ENCODE measurements at places on chromosomes 2 and 18.

GRCh38 chr18:68916734-68917133 lies 118.9 kb downstream of the CCDC102B start:
- no peak for DNase-seq

DNA sequence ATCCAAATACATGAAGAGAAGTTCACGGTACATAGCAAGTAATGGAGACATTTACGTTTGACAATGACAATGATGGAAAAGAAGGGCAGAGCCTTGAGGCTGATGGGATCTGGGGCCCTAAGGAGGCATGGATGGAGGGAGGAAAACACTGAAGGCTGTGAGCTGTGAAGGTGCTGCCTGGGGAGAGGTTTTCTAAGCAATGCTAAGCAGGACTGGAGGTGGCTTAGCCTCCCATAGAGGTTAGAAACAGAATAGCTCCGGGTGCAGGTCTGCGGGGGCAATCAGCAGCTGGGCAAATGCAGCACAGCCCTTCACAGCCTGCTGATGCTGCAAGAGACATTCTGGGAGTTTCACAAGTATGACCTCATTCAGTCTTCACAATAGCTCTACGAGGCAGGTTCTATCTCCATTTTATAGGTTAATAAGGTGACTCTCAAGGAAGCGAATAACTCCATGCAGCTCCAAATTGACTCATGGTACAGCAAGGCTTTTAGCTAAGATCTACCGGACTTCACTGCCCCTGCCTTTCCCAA lies 65.3 kb downstream of the MYT1L start:
- DNase-seq = no peak

DNA sequence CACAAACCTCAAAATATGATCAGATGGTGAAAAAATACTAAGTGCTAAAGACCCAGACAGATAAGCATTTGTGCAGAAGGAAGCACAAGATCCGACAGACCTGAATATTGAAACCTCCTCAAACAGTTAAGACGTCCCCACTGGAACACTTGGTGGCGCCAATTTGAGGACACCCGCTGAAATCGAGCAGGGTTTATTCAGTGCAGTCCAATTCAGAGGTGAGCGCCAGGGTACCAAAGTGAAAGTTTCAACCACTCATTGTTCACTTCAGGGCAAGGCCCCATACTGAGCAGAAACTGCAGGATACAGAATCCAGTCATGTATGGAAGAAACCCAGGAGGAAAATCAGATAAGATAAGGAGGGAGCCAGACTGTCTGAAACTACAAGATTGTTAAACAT lies 417.6 kb downstream of the LRRTM4 start:
- no peak for DNase-seq

DNA sequence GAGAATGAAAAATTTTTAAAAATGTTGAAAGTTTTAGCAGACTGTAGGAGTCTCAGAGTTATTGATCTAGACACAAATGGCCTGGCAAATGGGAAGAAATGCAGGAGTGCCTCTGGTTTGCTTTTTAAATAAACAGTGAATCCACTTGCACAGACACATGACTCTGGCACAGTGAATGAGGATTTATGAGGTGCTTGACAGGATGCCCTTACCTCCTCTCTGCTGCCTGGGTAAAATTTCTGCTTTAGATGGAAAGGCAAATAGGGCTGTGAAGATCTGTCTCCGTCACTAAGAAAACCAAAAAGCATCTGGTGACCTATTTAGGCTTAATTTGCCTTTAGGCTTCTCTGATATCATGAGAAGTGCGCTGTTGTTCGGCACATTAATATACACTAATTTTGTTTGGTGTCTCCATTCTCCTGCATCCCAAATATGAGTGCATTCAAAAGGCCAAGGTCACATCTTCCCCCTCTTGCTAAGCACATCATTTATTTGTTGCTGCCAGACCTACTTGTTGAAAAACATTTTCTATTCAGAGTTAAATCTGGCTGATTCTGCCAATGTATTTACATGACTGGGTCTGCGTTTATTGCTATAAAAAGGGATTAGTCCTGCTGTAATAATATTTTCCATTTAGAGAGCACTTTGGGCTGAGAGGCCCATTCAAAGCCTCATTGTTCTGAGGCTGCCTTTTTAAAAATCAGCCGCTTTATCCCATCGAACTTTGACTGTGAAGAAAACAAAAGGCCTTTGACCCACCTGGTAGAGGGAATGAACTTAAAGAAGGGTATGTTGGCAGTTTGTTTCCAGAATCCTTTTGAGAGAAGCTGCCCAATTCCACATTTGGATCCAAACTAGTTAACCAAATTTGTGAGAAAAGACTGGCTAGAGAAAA lies 94.9 kb downstream of the RNF152 start:
- DNase-seq = no peak

DNA sequence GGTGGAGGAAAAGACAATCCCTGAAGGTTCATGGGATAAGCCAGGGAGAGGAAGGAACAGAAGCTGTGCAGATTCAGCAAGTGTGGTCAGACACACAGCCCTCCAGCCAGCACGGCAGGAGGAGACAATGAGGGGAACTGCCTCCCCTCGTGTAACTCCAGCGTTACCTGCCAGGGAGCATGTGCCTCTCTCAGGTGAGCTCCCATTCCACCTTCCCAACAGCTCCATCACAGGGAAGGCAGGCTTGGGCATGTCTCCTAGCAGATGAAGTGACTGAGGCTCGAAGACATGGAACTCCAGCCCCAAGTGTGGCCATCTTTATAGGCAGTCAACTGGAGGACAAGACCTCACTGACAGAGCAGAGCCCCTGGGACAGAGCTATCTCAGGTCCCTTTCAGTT lies 47.4 kb downstream of the ZBTB7C start:
- no peak for DNase-seq

DNA sequence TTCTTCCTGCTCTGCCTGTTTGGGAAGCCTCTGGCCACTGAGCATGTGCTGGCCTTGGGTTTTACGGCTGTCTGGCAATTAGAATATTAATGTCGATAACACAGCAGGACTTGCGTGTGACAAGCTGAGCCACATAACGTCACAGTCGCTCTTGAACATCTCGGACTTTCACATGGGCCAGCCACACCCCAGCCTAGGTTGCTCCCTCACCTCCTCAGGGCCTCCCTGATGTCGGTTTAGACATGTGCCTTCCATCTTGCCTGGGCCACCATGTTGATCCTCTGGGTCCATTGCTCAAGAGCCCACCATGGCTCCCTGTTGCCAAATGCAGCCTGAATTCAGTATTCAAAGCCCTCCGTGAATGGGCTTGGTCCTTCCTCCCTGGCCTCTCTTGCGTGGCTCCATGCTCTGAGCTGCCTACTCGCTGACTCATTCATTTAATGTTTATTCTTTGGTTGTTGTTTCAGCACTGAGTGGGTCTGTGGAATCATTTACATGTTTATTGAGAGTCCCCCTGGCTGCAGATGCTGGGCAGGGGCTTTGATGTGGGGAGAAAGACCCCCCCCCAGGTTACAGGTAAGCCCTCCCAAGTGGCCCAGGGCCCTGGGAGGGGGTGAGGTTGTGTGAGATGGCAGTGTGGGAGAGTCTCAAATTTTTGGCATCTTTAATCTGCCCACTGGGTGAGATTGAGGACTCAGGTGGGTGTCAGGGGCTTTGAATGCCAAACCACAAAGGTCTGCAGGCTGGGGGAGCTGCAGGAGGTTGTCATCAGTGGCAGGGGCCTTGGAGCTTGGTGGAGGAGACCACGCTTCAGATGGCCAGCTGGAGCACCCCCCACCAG lies 62.0 kb downstream of the ODC1 start:
- DNase-seq = no peak

GRCh38 chr2:181140414-181140813 lies 160.0 kb downstream of the UBE2E3 start:
- no peak for DNase-seq

GRCh38 chr2:20572221-20572620 lies 78.7 kb downstream of the HS1BP3 start:
- DNase-seq = no peak

DNA sequence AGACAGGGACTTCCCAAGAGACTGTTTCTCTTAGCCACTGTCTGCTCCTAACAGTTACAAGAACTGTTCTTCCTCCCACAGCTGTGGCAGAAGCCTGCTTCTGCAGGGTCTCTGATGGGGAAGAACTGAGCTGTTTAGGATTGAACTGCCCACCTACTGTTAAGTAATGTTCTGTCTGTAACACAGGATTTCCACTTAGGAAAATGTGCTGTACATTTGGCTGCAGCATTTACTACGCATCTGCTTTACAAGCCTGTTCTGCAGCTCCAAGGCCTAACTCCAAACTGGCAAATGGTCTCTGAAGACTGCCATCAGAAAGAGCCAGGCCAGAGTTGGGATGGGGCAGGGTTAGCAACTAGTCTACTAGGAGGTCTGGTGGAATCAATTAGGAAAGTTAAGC lies 87.8 kb upstream of the UPP2 start:
- no peak for DNase-seq

DNA sequence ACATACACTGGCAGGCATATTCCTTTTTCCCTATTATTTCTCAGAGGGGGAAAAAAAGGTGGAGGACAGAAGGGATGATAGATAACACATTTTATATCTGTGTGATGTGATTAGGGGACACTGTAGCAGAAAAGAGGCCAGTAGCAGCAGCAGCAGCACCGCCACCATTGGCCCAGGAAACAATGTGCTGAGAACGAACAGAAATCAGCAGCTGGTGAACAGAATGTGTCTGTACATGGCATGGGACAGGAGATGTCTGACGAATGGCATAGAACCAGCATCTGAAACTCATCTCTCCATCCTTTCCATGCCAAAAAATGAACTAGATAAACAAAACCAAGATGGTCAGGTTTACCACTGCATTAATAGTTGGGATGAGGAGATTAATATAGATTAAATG lies 936.1 kb upstream of the ACVR2A start:
- DNase-seq = no peak

DNA sequence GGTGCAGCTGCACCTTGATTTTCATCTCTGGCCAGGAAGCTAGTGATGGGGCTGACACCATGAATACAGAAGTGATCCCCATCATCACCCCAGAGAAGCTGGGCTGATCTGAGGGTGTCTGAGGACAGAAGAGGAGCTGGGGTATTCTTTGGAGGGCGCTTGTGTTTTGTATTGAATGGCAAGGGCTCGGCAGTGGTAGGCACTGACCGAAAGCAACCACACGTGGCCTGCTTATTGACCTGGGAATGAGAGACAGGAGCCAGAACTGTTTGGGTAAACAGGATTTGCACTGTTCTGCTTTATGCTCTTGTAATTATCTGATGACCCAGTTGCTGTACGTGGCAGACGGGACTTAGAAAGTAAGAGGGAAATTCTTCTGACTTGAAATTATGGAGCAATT lies 62.6 kb upstream of the RPL31 start:
- no peak for DNase-seq

DNA sequence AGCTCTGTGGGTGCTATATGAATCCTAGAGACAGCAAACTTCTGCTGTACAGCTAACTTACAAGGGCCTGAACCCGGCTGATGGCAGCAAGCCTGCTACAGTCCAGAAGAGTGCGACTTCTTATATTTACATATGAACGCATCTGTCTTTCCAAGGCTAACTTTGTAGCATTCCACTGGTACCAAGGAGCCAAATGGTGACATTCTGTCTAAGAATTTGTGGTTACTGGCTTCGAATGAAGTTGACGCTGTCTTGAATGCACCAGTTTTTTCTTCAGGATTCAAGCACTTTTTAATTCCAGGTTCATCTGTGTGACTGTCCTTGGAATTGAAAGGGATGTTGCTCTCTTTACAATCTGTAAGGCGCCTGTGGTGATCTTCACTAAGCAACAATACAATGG lies 42.4 kb downstream of the THUMPD2 start:
- no peak for DNase-seq

DNA sequence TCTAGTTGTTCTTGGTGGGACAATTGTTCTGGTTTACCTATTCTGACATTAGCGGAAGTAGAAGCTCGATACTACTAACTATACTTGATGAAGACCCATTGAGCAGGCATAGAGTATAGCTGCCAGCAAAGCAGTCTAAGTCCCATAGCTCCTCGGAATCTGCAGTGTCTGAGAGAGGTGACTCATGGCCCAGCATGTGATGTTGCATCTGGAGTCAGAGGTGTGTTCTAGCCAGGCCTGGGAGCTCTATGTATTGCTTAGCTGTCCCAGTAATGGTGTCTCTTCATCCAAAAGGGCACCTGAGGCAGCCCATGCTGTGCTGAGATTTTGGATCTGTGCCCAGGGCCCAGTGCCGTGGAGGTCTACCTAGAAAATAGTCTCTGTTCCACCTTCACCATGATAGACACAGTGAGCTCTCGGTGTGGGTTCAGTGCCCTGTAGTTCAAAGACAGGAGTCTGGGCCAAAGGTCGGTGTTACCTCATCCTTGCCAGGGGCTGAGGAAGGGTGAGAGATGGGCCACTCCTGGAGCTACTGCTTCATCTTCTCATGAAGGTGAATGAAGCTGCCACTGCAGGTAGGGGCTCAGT lies 47.3 kb downstream of the MEX3C start:
- no peak for DNase-seq

GRCh38 chr2:155708071-155708470 lies 624.5 kb downstream of the NR4A2 start:
- no peak for DNase-seq

- DNase-seq = no peak
These were observed 395.4 kb upstream of the TCF4 start for GRCh38 chr18:55983433-55983832.

DNA sequence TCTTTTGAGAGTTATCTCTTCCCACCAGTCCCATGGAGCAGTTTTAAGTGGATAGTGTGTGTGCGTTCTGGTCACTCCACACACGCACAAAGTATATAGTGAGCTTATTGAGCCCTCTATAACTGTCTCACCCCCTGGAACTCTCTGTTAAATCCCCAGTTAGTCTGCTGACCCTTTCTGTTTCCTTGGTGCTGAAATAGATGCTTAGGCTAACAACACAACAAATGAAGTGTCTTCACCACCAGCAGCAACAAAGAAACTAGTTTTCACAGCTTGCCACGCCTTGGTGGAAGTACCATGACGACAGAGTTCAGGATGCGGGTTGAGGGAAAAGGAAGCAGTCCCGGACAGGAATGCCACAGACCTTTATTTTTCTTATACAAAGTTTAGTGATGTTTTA lies 203.5 kb upstream of the TMEFF2 start:
- no peak for DNase-seq

GRCh38 chr2:142716463-142717242 lies 160.8 kb upstream of the KYNU start:
- no peak for DNase-seq

DNA sequence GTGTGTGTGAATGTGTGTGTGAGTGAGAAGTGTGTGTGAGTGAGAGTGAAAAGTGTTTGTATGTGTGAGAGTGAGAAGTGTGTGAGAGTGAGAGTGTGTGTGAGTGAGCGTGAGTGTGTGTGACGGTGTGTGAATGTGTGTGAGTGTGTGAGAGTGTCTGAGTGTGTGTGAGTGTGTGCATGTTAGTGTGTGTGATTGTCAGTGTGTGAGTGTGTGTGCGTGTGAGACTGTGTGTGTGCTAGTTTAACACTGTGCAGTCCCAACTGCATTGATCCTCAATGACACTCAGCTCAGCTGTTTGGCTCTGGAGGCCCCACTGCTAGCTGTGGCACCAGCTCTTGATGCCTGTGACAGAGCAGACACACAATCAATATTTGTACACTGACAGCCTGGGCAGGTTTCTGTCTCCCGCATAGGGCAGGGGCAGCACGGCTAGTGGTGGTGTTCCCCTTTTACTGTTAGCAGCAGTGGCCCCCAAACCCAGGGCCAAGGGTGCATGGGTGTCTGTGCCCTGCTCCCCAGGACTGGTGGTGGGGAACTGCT lies 135.0 kb downstream of the INHBB start:
- no peak for DNase-seq
